HCT116 (cell line): ENCODE measurements at places on chromosomes 4 and X. TPM values are rescaled to one million over a fixed set of nuclear protein-coding genes. Genes with fewer than 3 reads are reported as not detected.

Gene RAPGEF2
- 21.2 TPM for total RNA-seq

Gene DGKK
- not detected for total RNA-seq

Gene NHS
- total RNA-seq, result 5.7 TPM

- DNase-seq, result no peak
Observed at GRCh38 chr4:129422277-129422676, 326.3 kb downstream of the C4orf33 start.

DNA sequence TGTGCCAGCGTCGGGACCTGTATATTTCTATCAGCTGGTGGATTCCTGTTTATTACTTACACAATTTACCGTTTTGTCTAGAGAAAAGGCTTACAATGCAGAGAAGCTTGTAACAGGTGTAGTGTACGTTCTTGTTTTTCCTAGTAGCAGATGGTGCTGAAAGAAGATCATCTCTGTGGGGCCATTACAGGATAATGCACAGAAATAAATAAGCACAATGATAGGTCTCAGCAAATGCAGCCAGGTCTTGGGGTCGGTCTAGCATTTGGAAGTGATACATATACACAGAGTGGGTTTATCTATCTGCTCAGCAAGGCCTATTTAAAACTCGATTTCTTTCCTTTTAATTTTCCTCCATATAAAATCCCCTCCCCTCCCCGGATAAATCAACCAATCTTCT, 180.9 kb upstream of the LCORL start:
- DNase-seq, result no peak

GRCh38 chrX:153820601-153821000, 9.7 kb downstream of the PDZD4 start:
- no peak for DNase-seq

DNA sequence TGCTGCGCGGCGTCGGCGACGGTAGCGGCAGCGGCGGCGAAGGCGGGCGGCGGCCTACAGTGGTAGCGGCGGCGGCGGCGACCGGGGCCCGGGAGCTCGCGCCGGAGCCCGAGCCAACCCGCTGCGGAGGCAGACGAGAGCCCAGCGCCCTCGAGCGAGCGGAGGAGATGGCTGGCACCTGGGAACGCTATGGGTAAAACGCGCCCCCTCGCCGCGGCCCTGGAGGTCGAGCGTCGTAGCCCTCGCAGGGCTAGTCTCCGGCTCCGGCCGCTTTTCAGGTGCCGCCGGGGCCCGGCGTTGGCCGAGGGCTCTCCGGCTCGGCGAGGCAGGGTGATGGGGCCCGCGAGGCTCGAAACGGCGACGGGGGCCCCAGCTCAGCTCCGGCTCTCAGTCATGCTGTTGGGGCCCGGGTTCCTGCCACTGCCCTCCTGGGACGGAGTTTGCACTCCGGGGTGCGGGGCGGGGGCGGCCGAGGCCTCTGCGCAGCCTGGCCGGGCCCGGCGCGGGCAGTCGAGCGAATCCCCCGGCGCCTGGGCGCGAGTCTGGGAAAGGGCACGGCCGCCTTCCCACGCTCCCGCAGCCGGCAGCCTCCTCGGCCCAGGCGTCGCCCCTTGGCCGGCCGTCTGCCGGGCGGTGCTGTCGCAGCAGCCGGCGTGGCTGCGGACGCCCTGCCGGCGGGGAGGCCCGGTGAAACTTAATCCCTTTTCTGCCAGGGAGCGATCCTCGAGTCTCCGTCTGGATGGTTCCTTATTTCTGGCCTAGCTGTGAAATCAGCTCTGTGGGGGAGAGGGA, 768 bp downstream of the MID2 start:
- no peak for DNase-seq

GRCh38 chrX:25819879-25820278, 318.3 kb upstream of the MAGEB18 start:
- DNase-seq, result no peak

DNA sequence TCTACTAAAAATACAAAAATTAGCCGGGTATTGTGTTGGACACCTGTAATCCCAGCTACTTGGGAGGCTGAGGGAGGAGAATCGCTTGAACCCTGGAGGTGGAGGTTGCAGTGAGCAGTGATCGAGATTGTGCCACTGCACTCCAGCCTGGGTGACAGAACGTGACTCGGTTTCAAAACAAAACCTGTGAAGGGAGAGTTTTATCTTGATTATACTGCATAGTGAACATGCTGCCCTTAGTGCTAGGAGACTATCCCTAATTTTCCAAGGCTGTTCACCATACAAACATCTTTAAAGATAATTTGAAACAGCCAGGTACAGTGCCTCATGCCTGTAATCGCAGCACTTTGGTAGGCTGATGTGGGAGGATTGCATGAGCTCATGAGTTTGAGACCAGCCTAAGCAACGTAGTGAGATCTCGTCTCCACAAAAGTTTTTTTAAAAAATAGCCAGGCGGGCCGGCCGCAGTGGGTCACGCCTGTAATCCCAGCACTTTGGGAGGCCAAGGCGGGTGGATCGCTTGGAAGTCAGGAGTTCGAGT, 6.2 kb downstream of the AFF1 start:
- no peak for DNase-seq

GRCh38 chr4:182286035-182286434, 42.8 kb downstream of the TENM3 start:
- DNase-seq, result no peak

GRCh38 chrX:623599-624315, 6.8 kb upstream of the SHOX start:
- DNase-seq, result no peak

DNA sequence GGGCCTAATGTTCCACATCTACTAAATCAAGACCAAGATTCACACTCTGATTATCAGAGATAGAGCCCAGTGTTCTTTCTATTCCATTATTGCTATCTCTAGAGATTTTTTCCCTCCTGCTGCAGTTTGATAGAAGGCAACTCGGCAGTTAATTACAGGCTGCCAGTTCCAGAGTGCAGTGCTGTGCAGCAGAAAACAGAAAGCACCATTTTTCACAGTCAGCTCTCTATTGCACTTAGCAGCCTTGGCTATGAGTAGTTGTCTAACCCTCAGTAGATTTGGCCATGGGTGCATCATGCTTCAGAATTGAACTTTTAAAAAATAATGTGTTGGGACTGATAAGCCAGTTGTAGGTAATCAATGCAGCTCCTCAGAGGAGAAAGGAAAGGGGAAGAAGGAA, 295.3 kb downstream of the MID1IP1 start:
- DNase-seq, result no peak

GRCh38 chr4:87050596-87050995, 115.8 kb downstream of the AFF1 start:
- no peak for DNase-seq

GRCh38 chrX:82335772-82336171, 1133.9 kb downstream of the SH3BGRL start:
- DNase-seq, result no peak

DNA sequence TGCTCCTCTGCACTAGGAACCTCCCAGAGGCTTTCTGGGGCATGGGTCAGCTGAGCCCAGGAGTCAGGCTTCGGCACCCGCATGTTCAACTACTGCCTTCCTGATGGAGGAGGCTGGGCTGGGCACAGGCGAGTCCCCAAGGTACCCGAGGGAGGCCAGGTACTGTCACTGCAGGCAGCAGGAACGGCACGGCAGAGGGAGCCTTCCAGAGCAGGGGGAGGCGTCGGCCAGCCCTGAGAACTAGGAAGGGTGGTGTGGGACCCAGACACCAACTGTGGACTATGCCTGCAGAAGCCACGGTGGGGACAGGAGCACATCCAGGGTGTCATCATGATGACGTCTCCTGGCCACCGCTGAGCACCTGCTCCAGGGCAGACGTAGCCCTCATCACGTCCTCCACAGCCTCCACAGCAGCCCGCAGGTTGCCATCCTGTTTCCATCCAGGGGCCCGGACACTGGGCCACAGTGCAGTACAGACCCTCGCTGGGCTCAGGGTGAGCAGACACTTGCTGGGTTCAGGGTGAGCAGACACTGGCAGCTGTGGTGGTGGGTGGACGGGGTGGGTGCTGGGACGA, 40.8 kb downstream of the SORCS2 start:
- DNase-seq, result no peak

DNA sequence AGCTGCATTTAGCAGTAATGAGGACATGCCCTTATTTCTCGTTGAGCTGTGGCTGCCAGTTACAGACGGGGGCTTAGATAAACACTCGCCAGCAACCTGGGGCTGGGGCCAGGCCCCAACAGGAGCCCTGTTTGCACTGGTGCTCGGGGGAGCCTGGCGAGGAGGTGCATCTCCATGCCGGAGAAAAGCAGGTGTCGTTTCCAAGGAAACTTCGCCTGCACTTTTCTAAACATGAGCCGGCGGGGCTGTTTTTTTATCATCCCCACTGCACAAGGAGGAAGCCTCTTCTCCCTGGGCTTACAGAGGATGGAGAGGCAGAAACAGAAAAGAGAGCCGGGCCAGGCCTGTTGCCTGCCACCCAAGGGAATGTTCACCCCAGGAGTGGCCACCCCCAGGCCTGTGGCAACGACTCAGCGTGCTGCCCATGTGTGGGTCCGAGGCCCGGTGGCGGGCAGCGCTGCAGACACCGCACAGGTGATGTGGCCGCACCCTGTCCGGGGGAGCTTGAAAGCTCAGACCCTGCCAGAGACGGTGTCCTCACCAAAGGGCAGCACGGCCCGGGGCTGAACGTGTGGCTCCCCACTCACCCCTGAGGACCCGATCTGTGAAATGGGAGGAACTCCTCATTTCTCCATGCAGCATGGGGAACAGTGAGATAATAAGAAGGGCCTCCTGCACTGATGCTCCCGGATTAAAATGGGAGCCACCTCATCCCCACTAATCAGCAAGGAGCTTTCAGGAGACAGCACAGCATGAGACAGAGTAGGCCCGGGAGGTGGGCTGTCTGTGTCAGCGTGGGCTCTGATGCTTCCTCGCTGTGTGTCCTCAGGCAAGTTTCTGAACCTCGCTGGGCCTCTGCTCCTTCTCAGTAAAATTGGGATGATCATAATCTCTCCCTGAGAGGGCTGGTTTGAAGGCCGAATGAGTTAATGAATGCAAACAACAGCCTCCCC, 33.8 kb upstream of the ADRA2C start:
- no peak for DNase-seq

DNA sequence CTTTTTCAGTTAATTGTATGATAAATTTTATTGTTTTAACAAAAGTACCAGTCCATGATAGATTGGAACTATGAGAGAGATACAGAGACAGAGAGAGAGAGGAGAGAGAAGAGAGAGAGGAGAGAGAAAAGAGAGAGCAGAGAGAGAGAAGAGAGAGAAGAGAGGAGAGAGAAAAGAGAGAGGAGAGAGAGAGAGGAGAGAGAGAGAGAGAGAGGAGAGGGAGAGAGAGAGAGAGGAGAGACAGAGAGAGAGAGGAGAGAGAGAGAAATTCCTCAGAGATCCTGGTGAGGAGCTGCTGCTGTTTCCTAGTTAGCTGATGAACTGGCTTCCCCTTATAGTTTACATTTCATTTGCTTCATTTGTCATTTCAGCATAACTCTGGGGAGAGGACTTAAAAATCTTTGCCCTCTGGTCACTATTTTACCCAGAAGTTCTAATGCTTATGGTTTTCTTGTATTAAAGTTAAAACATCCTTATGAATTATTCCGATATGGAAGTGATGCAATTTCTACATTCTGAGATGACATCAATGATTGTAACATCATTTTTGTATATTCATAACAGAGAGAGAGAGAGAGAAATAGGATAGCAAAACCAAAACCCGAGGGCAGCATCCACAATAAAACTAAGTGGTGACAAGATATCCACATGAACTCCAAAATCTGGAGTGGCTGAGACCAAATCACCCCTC, 10.8 kb downstream of the CTAG1A start:
- no peak for DNase-seq
